Epithelial cell of esophagus (primary cell): ENCODE measurements at places on chromosomes 11 and 22.

- DNase-seq = peak; percentile 13
Measured at GRCh38 chr22:17120711-17121232, 388 bp downstream of the TMEM121B start.

- DNase-seq = no peak
Measured at GRCh38 chr11:44889266-44889665, 61.4 kb downstream of the TP53I11 start.

- DNase-seq = no peak
Measured at GRCh38 chr11:130022799-130023198, 20.2 kb upstream of the PRDM10 start.

GRCh38 chr22:18144105-18144504 is 5.9 kb upstream of the USP18 start:
- no peak for DNase-seq

- DNase-seq = no peak
Measured at GRCh38 chr11:128693416-128693712, 508 bp upstream of the FLI1 start.

- DNase-seq = no peak
Measured at GRCh38 chr11:29657709-29658108, 359.1 kb downstream of the KCNA4 start.

DNA sequence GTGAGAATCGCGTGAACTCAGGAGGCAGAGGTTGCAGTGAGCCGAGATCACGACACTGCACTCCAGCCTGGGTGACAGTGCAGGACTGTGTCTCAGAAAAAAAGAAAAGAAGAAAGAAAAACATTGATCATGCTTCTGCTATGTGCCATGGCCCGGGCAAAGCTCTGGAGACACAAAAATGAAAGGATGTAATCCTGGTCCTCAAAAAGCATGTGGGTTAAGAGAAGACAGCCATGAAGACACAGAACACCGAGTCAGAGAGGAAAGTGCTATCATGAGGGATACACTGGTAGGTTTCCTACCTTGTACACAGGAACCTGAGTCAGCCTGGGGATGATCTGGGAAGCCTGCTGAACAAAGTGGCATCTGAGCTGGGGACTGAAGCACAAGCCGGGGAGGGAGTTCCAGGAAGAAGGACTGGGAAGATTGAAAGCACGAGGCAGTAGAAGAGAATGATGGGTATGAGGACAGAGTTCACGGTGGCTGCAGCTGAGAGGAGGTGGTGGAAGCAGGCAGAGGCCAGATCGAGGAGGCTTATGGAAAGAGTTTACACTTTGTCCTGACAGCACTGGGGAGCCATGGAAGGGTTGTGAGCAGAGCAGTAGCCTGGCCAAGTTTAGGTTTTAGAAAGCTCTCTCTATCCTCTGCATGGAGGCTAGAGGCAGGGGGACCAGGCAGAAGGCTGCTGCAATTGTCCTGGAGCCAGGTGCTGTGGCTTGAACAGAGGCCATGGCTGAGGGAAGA is 9.9 kb upstream of the MAFF start:
- peak; percentile 35 for DNase-seq

DNA sequence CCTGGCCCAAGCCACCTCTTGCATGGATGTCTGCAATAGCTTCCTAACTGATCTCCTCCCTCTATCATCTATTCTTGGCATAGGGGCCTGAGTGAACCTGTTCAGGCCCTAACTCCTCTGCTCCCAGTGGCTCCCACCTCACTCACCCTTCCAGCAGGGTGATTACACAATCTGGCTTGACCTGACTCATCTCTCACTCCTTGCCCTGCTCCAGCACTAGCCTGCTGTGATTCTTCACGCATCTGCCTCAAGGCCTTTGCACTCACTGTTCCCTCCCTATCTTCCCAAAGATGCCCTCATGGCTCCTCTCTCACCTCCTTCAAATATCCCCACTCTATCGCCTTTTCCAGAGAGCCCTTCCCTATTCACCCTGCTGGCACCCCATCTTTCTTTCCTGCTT is 10.5 kb downstream of the SCN4B start:
- DNase-seq = peak; percentile 94

DNA sequence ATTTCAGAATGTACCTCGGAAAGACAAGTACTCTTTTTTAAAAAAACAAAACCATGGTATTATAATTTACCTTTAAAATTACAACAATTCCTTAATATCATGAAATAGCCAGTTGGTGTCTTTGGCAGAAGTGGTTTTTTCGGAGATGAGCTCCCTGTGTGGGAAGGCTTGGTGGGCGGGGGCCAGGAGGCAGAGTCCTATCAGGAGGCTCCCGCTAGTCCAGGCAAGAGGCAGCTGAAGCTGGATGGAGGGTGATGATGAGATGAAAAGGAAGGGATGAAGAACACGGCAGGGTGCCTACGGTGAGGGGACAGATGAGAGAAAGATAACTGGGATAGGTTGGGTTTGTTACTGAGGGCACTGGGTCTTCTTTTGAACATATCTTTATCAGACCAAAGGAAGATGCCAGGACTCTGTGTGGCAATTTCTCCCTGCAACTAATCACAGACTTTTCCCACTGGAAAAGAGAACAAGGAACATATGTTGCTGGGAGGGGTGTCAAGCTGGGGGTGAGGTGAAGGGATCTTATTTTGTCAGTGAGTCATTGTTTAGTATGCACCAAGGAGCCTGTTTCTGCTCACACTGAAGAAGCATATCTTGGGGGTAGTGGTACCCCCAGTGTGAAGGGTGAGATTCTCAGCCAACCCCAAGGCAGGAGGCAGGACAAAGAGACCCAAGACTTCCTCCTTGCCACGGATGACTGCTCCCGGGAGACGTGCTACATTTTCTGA is 91.5 kb upstream of the YWHAH start:
- DNase-seq = no peak

GRCh38 chr22:41799486-41800347 is 762 bp upstream of the CCDC134 start:
- DNase-seq = no peak

GRCh38 chr22:36430863-36431262 is 43.1 kb upstream of the MYH9 start:
- peak; percentile 22 for DNase-seq

DNA sequence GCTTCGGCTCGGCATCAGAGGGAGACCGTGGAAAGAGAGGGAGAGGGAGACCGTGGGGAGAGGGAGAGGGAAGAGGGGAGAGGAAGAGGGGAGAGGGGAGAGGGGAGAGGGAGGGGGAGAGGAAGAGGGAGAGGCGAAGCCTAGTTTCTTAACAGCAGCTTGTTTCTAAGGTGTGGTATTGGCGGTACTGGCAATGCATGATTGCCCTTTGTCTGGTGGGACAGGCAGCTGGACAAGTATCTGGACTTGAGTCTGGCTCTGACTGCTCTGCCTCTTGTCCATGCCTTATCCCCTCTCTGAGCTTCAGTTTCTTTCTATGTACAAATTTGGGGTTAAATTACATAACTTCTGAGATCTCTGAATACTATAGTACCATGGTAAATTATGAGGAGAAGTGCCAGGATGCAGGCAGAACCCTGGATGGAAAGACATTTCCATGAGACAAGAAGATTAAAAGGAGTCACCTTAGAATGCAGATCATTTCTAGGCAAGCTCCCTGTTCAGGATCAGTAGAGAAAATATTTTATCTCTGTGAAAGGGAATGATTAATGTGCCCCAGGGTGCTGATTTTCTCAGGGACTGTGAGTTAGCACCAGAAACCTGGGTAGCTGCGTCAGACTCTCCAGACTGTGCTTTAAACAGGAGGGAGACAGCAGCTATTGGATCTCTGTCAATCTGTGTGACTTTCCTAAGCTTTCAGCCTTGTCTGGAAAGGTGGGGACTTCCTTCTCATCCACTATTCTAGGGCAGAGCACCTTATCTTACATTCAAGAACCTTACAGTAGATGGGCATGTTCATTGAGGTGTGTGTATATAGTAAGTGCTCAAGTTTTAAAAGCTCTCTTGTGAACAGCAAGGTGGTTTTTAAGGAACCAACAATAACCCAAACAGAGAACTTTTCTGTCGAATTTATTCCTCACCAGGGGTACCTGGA is 31.9 kb upstream of the CCDC90B start:
- peak; percentile 36 for DNase-seq

- no peak for DNase-seq
Measured at GRCh38 chr22:43171607-43172006, 15.3 kb downstream of the TTLL12 start.

- DNase-seq = no peak
Measured at GRCh38 chr11:65778901-65779668, 1.7 kb downstream of the AP5B1 start.

GRCh38 chr11:11253497-11253896 is 99.6 kb downstream of the CSNK2A3 start:
- no peak for DNase-seq

- no peak for DNase-seq
Measured at GRCh38 chr11:20363149-20363499, 390 bp upstream of the HTATIP2 start.

DNA sequence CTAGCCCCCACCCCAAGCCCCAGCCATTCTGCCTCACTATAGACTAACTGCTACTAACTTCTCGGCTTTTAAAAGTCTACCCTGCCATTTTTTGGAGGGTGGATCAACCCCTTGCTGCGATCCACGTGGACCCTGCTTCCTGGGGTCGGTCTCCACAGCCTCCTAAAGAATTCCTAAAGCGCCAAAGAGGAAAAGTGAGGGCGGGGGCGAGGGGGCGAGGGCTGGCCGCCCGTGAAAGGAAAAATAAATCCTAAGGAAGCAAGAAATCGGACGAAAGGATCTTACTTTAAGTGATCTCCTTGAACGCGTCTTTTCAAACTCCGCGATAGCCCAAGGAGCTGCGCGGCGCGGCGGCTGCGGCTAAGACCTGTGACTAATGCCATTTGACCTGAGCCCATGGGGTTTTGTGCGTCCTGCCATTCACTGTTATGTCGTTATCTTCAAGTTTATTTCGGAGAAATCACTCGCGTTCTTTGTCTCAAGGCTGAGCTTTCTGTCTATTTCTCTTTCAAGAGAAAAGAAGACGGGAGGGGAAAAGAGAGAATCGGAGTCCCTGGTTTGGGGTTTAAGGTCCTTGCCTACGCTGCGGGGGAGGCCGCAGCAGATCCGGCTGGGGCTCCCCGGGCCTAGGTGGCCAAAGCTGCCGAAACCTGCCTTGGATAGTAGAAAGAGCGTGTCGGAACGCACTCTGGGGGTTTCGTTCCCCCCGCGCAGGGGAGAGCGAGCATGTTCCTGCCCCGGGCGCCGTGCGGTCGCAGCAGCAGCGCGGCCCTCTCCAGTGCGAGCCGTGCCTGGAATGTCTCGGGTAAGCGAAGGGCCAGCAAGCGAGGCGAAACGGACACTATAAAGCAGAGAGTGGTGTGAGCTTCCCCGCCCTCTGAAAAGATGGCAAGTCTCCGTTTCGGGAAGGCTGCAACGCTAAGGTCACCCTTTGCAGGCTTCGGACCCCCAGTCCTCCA is 2.8 kb upstream of the DBX1 start:
- DNase-seq = peak; percentile 27

- peak; percentile 85 for DNase-seq
Measured at GRCh38 chr11:57499413-57499982, 16.0 kb downstream of the SLC43A1 start.

GRCh38 chr11:102991776-102992175 is 36.2 kb upstream of the MMP13 start:
- DNase-seq = no peak

DNA sequence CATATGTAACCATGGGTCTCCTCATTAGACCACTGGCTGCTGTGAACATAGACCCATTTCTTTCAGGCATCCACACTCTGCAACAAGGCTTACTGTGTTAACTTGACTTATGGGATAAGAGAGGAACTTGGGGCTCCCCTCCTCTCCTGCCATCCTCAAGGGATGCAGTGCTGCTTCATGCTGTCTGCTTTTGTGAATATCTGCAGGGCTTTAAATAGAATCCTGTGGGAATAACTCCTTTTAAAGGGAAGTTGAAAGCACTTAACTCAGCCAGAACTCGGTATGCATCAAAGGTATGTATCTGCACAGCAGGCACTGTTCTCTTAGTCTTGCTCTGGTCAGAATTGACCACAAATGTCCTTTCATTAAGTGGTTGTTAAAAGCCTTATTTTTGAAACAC is 222.5 kb upstream of the KIRREL3 start:
- no peak for DNase-seq

GRCh38 chr11:85672105-85672902 is 7.4 kb upstream of the CREBZF start:
- DNase-seq = no peak
